Memory B cell (primary cell): ENCODE measurements at places on chromosomes 11 and 22.

GRCh38 chr22:49439373-49439772 lies 388.3 kb downstream of the BRD1 start:
- no peak for DNase-seq

- DNase-seq: no peak
Measured at GRCh38 chr22:27213766-27214581, 556.6 kb downstream of the MIAT start.

- DNase-seq: no peak
Measured at GRCh38 chr11:104043678-104044239, 7.3 kb downstream of the DDI1 start.

- no peak for DNase-seq
Measured at GRCh38 chr11:118497831-118498230, 29.4 kb upstream of the TTC36 start.

GRCh38 chr11:61113201-61113600 lies 10.9 kb downstream of the CD5 start:
- DNase-seq: no peak

GRCh38 chr11:133955081-133955891 lies 1.5 kb downstream of the IGSF9B start:
- DNase-seq: peak; percentile 29

GRCh38 chr11:133337951-133338418 lies 194.3 kb downstream of the OPCML start:
- DNase-seq: no peak

DNA sequence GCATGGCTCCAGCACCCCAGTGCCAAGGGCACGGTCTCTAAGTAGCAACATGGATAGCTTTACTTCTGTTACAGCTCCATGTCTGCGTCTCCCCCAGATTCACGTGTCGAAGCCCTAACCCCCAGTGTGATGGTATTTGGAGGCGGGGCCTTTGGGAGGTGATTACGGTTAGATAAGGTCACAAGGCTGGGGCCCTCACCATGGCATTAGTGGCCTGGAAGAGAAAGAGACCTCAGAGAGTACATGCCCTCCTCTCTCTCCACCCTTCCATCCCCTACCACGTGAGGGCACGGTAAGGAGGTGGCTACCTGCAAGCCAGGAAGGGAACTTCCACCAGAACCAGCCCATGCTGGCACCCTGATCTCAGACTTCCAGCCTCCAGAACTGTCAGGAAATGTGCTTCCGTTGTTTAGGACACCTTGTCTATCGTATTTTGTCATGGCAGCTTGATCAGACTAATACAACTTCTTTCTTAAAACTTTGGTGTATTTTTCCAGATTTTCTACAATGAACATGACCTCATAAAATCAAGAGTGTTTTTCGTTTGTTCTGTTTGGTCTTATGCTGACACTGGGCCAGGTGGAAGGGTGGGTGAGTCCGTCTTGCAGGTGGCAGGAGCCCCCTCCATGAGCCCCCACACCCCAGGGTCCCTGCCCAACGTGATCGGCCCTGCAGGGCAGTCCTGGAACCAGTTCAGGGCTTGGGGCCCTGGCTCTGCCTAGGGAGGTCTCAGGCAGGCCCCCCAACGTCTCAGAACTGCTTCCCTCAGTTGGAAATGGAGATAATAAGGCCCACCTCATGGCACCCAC lies 10.7 kb downstream of the RTN4R start:
- no peak for DNase-seq

- DNase-seq: no peak
Measured at GRCh38 chr11:75437966-75438659, 5.1 kb upstream of the KLHL35 start.

DNA sequence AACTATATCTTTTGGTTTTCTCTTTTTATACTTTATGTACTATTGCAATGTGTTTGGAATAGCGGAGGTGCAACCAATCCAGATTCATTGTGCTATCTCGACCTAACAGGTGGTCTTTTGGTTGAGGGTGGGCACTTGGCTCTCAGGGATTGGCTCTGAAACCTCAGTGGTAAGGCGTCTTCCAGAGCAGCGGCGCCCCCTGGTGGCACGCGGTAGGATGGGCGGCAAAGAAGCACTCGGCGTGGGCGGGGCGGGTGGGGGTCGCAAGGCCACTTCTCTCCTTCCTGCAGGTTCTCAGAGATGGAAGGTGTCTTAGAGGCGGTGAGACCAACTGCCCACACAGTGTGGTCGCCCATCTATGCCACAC lies 19.2 kb upstream of the PLET1 start:
- DNase-seq: peak; percentile 80

DNA sequence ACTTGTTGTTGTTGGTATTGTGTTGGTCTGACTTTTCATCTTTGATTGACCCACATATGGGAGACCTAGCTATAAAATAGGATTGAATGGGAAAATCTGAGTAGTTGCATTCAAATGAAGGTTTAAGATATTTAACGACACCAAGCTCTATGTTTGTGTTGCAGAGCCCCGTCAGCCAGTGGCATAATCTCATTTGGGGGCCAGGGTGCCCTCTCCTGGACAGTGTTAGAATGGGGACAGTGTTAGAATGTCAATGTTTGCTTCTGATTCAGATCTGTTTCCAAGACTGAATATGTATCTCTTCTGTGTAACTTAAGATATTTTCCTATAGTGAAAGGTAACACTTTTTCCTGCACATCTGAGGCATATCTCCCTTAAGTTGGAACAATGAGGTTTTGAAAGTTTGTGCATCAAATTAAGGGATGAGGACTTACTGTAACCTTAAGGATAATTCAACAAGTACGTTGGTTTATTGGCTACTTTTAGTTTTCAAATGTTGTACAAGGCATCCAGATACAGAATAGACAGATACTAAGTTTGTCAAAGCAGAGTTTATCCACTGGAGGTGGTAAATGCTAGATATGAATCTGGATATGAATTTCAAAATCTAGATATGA lies 5.3 kb upstream of the OR52M1 start:
- DNase-seq: peak; percentile 35

DNA sequence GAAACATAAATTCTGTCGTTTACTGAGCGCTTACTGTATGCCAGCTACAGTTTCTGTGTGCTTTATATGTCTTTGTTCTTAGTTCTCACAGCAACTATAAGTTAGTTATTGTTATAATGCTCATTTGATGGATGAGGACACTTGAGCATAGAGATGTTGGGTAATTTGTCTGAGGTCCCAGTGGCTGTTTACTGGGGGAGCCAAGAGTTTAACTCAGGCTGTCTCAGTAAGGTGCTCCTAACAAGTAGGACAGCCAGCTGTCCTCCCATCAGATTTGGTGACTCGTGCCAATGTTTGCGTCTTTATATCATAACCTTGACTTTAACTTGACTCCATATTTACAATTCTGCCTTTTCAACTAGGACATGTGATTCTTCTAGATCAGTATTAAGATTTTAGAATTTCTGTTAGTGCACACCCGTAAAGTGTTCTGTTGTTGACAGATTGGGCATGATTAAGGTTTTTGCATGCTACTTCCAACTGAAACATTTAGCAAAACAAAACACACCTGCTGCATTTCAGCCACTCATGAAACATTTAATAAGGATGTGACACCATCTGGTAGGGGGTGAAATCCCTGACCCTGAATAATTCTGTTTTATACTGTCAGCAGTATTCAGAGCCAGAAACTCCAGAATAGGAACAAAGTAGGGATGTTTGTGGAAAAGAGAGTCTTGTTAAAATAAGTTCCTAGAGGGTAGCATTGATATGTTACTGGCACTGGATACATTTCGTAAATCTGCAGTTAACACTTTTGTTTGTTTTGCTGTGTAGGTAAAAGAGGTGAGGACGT lies 1.9 kb downstream of the REXO2 start:
- DNase-seq: no peak

DNA sequence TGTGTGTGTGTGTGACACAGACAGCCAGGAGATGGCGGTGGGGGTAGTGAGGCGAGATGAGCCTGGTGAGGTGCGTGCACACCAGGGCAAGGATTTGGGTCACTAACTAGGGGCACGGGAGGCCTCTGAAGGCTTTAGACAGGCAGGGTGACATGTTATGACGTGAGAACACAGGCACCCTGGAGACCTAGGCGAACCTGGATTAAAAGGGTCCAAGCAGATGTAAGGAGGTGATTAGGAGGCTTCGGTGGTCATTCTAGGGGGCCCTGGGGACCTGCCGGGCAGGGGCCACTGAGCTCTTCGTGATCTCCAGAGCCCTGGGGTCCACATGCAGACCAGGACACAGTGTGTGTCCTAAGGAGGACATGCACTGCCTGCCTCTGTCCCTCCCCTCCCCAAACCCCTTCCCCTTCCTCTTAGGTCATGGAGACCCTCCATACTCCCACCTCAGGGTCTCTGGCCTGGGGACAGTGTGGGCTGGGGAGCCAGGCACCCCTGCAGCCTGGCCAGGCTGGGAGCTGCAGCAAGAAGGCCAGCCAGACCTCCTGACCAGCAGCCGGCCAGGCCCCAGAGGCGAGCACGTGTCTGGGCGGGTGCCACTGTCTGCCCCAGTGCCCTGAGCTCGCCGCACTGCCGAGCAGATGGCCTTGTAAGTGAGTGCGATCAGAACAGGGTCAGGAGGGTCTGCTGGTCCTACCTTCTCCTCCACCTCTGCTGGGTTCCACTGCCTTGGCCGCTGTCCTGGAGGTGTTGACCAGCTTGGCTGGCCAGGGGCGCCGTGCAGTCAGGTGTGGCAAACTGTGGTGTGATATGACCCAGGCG lies 32.1 kb downstream of the IFT27 start:
- no peak for DNase-seq

- DNase-seq: peak; percentile 37
Measured at GRCh38 chr11:135075740-135076139, 663.7 kb upstream of the B3GAT1 start.

GRCh38 chr22:17400305-17400704 lies 31.0 kb downstream of the CECR2 start:
- DNase-seq: no peak

DNA sequence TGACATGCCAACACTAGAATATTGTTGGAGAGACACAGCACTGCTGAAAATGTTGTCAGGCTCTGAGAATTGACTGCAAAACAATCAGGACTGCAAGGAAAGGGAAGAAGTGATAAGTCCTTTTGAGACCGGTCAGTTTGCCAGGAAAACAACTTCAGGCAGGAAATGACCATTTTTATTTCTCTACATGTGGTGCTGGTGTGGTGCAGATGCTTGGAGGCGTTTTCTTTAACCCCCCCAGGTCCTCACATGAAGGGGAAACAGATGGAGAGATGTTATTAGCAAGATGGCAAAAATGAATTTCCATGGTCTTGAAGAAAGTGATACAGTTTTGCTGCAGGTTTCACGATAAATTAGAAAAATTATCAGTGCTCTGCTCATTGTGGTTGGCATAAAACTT lies 5.7 kb downstream of the AP2A2 start:
- no peak for DNase-seq

GRCh38 chr11:22778642-22779041 lies 51.0 kb downstream of the SVIP start:
- DNase-seq: no peak

GRCh38 chr22:49025791-49026493 lies 801.7 kb downstream of the BRD1 start:
- DNase-seq: no peak

GRCh38 chr11:115238791-115239190 lies 265.4 kb downstream of the CADM1 start:
- no peak for DNase-seq

GRCh38 chr11:76054330-76054729 lies 152.0 kb downstream of the WNT11 start:
- DNase-seq: no peak

- DNase-seq: no peak
Measured at GRCh38 chr11:32137869-32138268, 47.0 kb downstream of the RCN1 start.

DNA sequence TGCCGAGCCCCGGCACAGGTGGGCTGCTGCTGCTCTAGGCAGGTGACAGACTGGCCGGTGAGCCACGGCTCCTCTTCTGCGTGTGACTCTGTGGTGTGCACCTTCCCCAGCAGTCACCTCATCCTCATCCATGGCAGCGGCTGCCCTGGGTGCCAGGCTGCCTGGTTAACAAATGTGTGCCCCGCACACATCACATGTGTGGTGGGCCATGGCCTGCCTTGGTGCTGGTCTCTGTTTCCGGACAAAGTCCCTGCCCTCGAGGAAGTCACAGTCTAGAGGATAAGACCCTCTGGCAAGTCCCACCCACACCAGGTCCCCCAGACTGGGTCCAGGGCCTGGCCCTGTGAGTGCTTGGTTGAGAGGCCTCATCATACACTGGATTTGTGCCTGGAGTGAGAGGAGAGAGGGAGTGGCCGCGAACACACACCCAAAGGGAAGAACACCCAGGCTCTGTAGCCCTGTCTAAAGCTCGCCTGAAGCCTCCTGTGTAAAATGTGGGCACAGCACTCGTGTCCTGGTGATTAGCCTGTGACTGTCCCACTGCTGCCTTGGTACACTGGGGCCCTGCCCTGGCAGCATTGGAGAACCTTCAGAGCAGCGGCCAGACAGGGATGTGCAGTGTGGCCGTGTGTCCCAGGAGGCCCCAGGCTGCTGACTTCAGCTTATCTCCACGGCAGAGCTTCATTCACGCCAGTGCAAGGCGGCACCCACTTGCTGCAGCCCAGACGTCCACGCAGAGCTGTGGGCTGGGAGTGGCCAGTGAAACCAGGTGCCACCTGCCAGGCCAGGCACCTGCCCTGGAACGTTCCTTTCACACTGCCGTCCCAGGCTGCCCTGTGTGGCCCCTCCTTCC lies 269.9 kb downstream of the TBC1D22A start:
- no peak for DNase-seq

DNA sequence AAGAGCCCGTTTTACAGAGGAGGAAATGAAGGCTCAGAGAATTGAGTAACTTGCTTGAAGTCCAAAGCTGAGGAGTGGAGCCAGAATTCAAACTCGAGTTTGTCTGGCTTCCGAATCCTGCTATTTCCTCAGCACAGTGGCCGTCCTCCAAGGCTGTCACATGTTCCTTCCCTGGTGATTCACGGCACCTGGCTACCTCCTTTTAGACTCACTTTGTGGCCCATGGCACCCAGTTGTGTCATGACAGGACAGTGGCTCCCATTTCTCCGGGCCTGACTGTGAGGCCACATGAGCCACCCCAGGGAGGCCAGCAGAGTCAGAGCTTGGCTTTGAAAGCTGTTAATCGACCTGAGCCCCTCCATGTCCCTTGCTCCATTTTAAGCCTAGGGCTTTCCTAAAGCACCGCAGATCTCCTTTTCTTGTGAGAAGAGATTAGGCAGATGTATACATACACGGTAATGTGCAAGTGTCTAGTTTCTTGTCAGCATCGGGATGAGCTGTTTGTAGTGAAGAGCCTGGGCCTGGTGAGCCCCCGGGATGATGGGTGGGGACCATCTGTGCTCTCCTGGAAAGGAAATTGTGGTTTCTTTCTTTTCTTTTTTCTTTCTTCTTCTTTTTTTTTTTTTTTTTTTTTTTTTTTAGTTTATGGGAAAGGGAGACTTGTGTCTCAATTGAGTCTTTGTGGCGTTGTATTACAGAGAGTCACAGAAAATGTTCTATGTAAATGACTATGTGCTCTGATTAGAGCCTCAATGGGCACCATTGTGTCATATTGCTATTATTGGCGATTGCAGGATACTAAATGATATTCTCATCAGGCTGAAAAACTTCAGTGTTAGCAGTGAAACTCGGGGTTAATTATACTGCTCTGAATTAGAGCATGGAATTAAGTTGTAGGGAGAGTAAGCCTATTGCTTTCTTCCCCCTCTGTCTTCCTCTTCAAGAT lies 54.8 kb downstream of the PTPRJ start:
- DNase-seq: no peak
